Natural killer cell (primary cell): ENCODE measurements at places on chromosomes 5 and 9. TPM values are rescaled to one million over a fixed set of nuclear protein-coding genes. Genes with fewer than 3 reads are reported as not detected.

GRCh38 chr5:27062451-27062850, 24.1 kb upstream of the CDH9 start:
- DNase-seq = no peak

DNA sequence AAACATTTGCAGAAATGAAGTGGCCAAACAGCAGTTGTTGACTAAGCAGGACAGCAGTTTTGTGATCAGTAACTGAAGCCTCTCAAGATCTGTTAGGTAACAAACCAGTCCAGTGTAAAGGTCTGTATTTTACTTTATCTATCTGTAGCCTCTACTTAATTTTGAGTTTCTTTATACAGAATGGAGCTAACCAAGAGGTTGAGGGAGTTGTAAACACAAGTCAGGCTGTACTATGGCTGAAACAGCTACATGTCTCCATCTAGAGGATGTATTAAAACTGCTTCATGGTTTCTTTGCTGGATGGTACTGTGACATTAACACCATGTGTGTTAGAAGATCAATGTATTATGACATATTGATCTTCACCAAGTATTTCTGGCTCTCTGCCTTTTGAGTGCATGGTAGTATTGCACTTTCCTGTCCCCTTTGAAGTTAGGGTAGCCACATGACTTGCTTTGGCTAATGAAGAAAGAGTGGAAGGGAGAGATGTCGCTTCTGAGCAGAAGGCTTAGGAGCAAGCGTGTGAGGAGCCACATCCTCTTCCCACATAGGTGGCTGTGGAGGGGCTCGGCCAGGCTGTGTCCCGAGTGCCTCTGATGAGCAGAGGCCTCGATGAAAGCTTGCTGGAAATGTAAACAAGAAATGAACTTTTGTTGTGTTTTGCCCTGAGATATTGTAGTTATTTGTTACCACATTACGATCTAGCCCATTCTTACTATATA, 105.6 kb upstream of the PCA3 start:
- peak; percentile 69 for DNase-seq

DNA sequence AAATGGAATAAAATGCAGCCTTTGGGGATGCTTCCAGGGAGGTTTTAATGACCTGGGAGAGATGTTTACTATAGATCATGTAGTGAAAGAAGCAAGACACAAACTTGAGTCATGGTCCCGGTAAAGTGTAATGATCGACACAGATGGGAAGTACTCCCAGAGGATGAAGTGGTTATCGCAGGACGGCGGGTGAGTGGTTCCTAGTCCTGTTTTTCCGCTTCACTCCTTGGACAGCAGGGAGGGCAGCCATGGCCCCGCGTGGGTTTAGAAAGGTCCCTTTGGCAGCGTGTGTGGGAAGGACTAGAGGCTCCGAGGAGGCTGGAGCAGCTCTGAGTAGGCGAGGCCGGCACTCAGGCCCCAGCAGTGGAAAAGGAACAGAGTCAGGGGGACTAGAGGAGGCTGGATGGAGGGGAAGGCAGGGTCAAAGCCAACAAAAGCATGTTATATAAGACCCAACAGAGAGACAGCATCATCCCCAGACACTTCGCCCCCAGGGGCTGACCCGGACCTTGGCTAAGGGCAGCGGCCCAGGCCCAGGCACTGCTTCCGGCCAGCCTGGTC, 49.2 kb upstream of the STXBP1 start:
- DNase-seq = no peak

DNA sequence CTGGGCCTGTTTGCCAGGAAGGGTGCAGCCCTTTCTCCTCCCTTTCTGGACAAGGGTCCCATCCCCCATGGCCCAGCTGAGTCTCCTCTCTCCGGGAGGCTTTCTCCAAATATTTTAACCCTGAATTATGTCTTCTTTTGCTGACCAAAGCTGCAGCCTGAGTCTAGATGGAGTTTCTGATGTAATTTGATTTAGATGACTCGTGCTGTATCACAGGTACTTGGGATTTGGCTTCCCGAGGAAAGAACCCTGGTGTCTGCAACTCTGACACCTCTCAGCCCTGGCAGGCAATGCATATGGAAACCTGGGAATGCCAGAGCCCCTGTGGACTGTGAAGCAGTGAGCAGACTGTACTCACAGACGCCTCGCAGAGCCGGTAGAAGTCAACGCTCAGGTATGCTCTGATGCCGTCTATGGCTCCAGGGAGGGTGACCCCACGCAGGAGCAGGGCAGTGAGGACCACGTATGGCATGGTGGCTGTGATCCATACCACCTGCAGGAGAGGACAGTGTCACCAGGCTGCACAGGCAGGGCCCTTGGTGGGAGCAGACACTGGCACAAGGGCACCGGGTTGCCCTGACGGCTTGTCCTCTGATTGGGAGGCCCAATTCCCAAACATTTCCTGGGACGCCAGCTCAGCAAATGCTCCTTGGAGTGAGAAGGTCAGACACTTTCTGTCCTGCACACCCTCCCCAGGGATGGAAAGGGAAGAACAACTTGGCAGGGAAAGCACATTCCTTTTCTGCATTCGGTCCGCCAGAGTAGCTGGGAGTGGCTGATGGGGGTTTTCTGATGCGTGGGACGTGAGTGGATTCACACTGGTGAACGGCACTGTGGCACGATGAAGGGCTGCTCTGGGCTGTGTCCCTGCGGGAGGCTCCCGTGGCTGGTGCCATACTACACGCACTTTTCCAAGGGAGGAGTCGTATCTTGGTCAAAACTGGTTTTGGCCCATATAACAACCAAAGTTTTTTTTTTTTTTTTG, 24.7 kb downstream of the SLC6A3 start:
- no peak for DNase-seq

DNA sequence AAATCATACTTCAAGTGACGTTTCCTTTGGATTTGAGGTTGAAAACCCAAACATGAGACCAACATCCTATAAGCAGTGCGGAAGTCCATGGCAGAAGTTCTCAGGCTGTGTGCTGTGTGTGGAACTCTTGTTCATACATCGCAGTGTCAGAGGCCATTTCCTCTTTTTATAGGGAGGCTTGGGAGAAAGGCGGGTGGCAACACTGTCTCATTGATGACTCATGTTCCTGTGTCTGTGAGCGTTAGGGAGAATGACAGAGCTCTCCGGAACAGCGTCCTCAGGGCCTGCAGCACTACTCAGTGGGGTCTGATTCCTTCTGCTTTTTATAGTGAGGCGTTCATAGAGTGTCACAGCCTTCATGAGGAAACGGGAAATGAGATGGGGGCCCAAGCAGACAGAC, 98.8 kb upstream of the BASP1 start:
- DNase-seq = no peak

DNA sequence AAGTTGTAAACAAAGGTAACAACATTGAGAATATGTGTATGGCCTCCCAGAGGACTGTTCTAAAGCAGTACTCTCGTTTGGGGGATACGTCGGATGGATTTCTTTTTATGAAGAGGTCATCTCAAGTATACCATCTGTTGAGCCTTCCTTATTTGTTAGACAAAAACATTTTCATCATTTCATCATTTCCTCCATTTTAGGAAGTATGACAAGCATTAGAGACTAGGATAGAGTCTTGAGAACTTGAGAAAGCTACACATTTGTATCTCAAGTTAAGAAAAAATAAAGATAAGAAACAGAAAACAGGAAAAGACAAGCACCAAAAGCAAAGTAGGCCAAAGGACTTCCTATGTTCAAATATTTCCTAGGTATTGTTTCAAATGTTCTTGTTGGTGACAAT, 307.0 kb downstream of the EFNA5 start:
- DNase-seq = no peak

DNA sequence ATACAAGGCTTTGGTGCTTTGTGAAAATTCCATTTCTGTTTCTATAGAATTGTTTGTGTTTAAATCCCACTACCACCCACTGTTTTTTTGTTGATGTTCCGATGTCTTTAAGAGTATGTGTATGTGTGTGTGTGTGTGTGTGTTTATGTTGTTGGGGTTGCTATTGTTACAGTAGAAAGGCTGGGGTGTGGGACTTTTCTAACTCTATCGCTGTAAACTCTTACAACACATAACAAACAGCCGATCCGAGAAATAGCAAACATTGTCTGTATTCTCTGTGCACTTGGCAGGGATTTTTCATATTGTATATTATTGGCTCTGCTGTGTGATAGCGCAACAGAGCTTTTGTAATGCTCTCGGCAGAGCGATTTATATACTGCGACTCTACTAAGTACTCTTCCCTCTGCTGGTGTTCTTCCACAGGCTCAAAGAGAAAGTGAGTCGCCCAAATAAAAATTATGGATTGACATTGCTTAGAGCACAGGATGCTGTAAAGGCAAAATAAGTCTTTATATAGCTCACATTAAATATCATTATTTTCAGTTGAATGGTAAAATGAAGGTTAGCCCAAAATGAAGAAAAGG, 492.2 kb upstream of the ARRDC3 start:
- no peak for DNase-seq

DNA sequence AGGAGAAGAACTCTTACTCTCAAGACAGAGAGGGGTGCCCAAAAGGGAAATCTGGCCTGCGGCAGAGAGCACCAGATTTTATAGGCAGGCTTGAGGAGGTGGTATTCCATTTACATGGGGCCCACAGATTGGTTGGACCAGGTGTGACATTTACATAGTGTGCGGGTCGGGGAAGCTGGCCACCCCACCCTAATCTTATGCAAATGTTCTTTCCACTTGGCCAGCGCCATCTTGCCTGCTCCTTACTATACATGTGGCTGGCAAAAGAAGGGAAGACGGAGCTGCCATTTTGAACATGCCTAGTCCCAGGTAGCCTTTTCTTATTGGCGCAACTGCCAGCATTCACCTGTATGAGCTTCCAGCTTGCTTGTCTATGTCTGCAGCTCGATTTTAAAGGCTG, 34.8 kb downstream of the PLEKHG4B start:
- DNase-seq = no peak

DNA sequence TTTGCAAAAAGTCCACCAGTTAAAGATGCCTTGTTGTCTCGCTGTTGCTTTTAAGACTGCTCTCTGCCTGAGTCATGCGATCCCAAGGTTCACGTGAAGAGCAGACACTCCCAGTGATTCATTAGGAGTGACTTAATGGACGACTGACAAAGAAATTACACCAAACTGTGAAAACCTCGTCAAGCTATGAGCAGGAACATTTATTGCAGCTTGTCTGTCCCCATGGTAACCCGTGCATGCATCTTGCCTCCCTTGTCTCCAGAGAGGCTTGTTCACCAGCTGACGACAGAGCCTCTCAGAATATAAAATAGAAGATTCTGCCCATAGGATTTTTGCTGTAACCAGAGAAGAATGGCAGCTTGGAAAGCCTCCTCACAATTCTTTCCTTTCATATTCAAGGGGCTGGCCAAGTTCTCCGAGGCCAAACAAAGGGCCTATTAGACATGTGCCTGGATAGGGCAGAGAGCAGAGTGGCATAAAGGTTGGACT, 352.7 kb downstream of the SPOCK1 start:
- DNase-seq = no peak

GRCh38 chr9:127612939-127613582, 984 bp downstream of the STXBP1 start:
- peak; percentile 27 for DNase-seq

DNA sequence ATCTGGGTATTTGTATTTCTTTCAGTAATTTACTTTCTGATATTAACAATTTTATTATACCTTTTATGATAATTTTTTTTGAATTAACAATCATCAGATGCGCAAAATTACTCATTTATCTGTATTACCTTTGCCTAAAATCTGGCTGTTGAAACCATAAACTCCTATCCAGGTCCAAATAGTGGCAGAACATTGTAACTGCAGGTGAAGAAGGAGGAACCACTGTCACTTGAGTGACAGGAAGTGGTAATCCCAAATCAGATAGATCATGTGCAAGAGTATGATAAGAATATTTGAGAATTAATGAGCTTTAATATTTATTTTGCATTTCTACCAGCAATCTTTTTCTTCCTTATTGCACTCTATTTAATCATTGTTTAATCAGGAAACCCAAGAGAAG, 139.3 kb upstream of the TLE4 start:
- peak; percentile 8 for DNase-seq

DNA sequence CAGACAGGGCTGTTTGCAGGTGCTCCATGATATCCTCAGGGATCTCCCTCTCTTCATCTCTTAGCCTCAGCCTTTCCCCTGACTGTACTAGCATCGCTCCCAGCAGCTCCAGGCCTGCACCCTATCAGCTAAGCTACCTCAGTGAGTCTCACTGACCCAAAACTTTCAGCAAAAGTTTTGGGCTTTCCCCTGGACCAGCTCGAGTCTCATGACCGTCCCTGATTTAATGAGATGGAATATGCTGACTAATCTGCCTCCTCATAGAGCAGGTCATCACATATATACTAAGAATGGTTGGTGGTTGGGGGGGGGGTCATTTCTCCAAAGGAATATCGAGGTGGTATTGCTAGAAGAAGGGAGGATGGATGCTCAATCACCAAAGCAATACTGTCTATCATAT, 151.5 kb downstream of the NR3C1 start:
- DNase-seq = no peak

GRCh38 chr5:34626036-34626435, 30.1 kb upstream of the RAI14 start:
- no peak for DNase-seq

DNA sequence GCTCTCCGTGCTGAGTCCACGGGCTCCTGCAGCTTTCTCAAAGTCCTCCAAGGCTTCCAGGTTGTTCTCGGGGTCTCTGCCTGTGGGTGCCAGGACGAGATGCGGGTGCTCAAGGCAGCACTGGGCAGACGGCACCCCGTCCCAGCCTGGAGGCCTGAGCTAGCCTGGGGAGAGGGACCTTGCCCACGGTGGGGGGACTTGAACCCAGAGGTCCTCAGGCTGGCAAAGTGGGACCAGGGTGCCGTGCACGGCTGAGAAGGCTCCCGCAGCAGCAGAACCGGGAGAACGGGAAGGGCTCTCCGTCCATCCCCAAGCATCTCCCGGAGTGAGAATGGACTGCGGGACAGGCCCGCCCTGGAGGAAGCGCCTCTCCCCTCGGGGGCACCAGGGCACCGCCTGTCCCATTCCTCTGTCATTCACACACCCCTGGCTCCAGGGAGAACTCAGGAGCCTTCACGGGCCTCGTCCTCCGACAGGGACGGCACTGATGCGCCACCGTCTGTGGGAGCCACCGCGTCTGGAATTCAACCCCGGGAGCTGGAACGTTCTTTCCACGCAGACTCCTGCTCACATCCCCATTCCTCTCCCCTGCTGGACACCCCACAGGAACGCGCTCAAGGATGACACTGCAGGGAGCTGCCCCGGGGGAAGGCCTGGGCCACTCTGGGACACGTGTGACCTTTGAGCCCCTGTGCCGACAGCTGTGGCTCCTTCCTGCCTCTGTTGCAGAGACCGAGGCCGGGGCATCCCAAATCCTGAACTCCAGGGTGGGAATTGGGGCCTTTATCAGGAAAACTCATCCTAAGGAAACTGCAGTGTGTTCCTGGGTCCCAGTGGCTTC, 16.3 kb upstream of the OBP2B start:
- no peak for DNase-seq

GRCh38 chr9:85420750-85421149, 321.0 kb downstream of the AGTPBP1 start:
- DNase-seq = no peak

Gene CWC27
- 26.3 TPM for total RNA-seq

Gene EGR1
- 137 TPM for total RNA-seq

Gene GPR151
- total RNA-seq = not detected

Gene IRX1
- total RNA-seq = not detected

Gene GABRA1
- not detected for total RNA-seq

Gene CNTNAP3B
- not detected for total RNA-seq

Gene CHSY3
- total RNA-seq = 2.3 TPM

Gene GFI1B
- total RNA-seq = 2.8 TPM

Gene PCDHB2
- not detected for total RNA-seq
